ENCODE measurements at places on chromosomes 7 and 10. TPM values are rescaled to one million over a fixed set of nuclear protein-coding genes. Genes with fewer than 3 reads are reported as not detected.
A peak's percentile ranks its signal among the peaks of the same experiment; 100 is the strongest.

DNA sequence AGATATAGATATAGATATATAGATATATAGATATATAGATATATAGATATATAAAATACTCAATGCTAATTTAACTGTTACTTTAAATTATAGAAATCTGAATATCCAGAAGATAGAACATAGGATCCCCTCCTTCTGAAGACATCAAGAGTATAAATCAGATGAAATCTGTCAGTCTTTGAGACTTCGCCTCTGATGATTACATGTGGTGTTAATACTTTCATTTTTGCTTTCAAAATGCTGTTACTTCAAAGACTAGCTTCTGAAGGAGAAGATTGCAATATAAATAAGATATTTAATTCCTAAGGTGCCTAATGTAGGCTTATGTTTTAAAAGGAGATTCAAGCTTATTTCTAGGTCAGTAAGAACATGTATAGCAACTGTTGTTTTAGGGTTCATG lies 180.4 kb downstream of the TSPAN12 start:
- no peak for DNase-seq

DNA sequence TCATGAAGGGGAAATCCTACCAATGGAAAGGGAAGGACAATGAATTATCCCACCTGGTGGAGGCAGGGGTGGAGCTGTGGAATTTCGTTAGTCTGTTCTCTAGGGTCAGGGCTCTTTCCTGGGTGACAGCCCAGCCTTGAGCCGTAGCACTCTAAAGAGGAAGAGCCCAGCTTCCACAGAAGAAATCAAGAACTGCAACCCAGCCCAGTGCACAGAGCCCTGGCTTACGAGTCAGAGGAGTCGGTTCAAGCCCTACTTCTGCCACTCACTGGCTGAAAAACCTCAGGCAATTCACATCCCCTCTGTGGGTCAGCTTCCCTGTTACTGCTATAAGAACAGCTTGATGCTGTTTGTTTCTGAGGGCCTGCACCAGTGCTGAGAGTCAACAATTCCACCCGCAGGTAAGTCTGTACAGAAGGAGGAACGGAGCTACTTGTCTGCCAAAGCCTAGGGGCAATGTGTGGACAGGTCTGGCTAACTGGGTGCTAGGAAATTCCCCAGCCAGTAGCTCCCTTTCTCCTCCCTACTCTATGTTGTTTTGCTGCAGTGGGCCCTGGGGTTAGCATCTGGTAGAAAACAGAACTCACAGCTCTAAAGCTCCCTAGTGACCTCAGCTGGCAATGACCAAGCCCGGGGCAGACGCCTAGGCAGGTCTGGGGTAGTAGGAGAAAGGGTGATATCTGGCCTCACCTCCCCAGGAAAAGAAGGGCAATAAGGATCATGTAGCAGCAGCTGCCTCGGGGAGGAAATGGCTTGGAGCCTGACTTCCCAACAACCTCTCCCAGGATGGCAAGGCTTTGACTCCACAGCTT lies 3.3 kb downstream of the AVPI1 start:
- DNase-seq = no peak

The LRIT1 gene
- not detected for total RNA-seq

- peak; percentile 56 for DNase-seq
These were observed at the start of gene SLC29A4 for GRCh38 chr7:5282543-5283316. Gene SLC29A4, plus strand, starts transcription at chr7:5282943. Its CDS starts 4,874 bp downstream, at chr7:5287817.

DNA sequence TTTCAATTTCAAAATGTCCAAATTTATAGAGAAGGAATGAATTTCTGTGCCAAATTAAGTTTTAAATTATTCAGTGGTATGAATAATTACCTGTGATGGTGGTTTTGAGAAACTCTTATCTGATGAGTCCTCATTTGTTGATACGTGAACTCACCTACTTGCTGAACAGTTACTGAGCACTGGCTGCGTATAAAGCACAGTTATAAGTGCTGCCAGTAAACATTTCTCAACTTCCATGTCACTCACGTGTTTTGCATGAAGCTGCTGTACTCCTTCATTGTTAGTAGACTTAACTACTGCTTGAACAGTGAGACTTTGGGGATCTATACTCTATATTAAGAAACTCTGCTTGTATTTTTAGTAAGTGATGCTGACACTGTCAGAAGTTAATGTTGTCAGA lies 269.1 kb upstream of the FZD8 start:
- DNase-seq = no peak

DNA sequence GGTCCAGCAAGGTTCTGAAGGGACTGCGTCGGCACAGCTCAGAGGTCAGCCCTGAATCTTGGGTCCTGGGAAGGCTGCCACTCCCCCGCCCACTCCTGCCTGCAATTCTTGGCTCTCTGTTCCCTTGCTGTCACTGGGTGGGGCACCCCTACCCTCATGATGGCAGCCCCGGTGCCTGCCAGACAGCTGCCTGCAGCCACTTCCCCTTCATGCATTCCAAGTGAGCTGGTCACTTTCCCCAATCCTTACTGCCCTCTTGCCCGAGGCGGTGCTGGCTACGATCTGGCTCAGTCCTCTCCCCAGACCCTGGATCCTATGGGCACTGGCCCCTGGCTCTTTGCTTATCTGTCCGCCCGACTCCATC lies 14.2 kb downstream of the MYL10 start:
- DNase-seq = no peak

DNA sequence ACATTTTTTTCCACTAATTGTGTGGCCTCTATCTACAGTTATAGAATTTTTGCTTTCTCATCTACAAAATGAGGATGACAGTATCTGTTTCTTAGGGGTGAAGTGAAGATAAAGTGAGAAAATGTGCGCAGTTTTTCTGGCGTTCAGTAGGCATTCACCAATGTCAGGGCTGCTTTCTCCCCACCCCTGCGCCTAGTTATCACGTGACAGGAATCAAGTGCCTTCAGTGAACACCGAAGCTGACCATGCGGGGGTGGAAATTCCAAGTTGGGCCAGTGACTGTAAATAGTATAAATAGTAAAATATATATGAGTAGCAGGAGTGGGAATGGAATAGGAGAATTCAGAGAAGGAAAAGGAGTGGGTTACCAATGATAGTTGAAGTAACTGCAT lies 77.4 kb downstream of the TAF3 start:
- no peak for DNase-seq

- no peak for DNase-seq
These were observed 12.2 kb upstream of the FIGNL1 start for GRCh38 chr7:50462361-50462760.

DNA sequence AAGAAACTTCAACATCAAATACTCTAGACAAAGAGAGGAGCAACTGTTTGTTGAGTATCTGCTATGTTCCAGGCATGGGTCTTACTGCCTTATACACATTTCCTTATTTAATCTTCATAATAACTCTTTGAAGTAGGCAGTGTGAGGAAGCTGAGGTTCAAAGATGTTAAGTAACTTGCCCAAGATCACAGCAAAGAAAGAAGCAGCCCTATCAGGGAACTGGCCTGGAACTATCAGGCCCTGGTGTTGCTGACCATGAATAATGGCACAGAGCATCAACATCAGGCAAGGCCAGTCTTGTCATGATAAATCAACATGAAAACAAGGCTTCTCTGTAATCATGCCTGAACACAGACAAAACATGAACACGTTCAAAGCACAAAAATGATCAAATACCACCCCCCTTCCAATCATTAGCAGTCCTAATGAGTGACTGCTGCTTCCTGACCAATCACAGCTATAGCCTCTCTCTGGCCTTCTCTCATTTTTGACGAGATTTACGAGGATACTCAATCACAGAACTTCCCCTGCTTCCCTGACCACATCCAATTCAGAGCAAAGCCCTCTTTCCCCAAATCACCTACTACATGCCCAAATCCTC lies 2.3 kb downstream of the GSDME start:
- no peak for DNase-seq

GRCh38 chr10:80908611-80909010 lies 370.9 kb downstream of the SH2D4B start:
- no peak for DNase-seq

DNA sequence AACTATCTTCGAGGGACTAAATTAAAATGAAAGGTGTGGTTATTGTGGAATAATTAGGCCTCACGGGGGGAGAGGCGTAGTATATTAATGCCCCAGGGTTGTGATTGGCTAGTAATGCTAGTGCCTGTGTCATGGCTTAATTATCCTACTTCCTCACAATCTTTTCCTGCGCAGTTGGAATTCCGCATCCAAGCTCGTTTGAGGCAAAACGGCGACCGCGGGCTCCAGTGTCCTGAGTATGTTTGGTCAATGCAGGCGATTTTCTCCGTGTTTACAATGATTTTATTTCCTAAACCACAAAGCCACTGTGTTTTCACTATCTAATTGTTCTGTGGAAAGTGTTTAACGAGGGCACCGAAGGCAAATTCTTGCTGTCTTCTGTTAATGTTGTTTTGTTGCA lies 282.9 kb downstream of the CELF2 start:
- DNase-seq = no peak

The NUPR2 gene
- total RNA-seq = not detected

DNA sequence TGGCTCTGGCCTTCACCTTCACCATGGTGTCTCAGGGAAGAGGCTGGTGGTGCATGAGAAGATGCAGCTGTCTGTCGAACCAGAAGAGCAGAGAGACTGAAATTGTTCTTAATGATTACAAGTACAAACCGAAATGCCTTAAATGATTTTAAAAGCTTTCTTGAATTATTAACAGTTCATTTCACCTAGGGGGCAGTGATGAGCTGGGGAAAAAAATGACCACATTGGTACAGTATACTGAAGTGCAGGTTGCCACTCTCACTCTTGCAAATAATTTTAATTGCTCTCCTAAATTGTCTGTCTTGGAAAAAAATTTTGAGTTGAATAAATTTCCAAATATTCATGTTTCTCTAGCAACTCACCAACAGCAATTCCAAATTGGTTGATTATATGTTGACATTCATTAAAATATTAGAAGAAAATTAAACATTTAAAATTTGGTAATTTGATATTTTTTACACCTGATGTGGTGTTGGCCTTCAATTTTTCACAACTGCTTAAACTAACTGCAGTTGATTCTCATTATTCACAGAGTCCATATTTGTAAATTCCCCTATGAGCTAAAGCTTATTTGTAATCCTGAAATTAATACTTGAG lies 692.6 kb downstream of the ZWINT start:
- DNase-seq = no peak

GRCh38 chr7:107035446-107035845 lies 9.1 kb upstream of the PRKAR2B start:
- DNase-seq = no peak

DNA sequence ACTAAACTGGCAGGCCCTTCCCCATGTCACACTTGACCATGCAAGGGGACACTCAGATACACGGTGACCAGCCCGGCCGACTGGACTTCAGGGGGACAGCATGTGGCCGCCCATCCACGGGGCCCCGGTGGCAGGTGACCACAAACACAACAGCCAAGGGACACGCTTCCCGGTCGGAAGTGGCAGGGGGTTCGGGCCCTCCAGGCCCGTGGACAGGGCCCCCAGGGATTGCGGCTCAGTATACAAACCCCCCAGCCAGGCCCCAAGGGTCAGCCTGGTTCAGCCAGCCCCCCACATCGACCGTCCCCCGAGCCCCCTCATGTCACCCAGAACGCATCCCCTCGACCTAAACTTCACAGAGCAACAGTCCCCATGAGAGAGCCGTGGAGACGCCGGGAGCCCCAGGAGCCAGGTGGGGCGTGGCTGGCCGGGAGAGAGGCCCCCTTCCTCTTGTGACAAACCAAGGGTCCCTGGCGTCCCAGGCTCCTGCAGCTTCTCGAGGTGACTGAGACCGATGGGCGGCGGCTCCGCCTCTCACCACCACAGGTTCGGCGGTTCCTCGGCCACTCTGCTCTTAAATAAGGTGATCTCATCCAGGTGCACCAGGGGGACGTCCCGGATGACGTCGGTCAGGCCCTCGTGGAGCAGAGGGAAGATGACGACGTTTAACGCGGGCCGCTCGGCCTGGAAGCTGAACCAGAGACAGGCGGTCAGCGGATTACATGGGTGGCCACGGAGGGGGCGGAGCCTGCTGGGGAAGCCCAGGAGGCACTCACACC lies 57.8 kb upstream of the TNRC18 start:
- no peak for DNase-seq

GRCh38 chr7:80614851-80615271 lies 23.6 kb upstream of the CD36 start:
- DNase-seq = no peak

The FXYD4 gene
- not detected for total RNA-seq

GRCh38 chr7:101121991-101122932 lies 4.6 kb upstream of the SERPINE1 start:
- DNase-seq = no peak

The GLRX3 gene
- total RNA-seq = 35.3 TPM

GRCh38 chr10:63294781-63295180 lies 161.7 kb downstream of the NRBF2 start:
- no peak for DNase-seq

The BLVRA gene
- 46.6 TPM for total RNA-seq

The SUMF2 gene
- 78.3 TPM for total RNA-seq

The NAT16 gene
- 2.2 TPM for total RNA-seq

The CPED1 gene
- total RNA-seq = 3.1 TPM

- DNase-seq = no peak
These were observed 111.7 kb upstream of the LYZL1 start for GRCh38 chr10:29176845-29177832.

- DNase-seq = no peak
These were observed 69.0 kb upstream of the ARHGAP21 start for GRCh38 chr10:24792638-24793037.

GRCh38 chr10:101116754-101117153 lies 14.3 kb upstream of the TLX1 start:
- DNase-seq = no peak

GRCh38 chr7:2698581-2699288 lies 10.7 kb downstream of the AMZ1 start:
- no peak for DNase-seq

GRCh38 chr10:15364001-15364400 lies 7.1 kb downstream of the FAM171A1 start:
- no peak for DNase-seq

DNA sequence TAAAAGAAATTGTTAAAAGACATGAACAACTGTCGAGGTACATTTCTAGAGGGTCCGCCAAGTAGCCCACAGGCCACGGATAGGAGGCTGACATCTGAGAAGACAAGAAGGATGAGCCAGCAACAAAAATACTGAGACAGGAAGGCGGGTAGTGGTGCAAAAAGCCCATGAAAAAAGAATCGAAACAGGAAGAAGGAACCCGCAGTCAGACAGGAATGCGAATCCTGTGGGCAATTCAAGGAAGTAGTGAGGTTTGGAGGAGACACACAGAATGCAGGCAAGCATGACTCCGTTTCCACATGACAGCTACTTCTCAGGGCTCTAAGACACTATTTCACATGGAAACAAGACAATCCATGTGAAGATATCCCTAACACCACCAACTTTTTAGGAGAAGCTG lies 125.2 kb downstream of the DOCK4 start:
- no peak for DNase-seq

The CNTNAP2 gene
- 160 TPM for total RNA-seq

DNA sequence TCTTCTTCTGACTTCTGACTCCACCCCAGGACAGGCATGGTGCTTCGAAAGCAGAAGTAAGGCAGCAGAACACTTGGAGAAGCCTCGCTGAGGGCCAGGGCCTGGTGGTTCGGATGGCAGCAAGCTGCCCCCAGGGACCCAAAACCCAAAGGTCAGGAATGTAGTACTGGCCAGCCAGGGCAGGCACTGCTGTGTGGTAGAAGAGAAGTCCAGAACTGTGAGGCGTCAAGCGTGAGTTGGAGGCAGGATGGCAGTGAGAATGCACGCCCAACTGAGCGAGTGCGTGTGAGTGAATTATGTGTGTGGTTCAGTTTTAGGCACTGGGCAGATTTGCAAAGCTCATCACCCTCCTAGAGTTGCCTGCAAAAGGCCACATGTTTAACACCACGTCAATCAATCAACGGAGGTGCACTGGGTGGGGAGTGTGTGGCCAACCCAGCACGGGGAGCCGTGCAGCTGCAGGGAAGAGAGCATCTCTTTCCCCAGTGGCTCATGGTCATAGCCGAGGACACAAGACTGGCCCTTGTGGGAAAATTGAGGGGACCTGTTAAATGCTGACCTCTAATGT lies 144.3 kb downstream of the KCNMA1 start:
- no peak for DNase-seq

The FAM3C gene
- 119 TPM for total RNA-seq

Measured in dorsolateral prefrontal cortex (tissue), 122 donors.